Activated CD4-positive, alpha-beta T cell treated with anti-CD3 and anti-CD28 coated beads, Interleukin-2, amount 10 ng/mL, durations not matched to agents 24 days and 14 days (primary cell): ENCODE measurements at places on chromosomes 13 and 19. TPM values are rescaled to one million over a fixed set of nuclear protein-coding genes. Genes with fewer than 3 reads are reported as not detected.

Gene VWA8
- total RNA-seq = 28.4 TPM in 2 replicates

Gene PSG6
- not detected in 2 replicates for total RNA-seq

Gene TINCR
- 0.33 and 0.52 TPM in 2 replicates for total RNA-seq

Gene SHISA7
- not detected in 2 replicates for total RNA-seq

Gene DPF1
- 1.8 and 2.0 TPM in 2 replicates for total RNA-seq

Gene ZNF548
- 10.6 and 12.7 TPM in 2 replicates for total RNA-seq

Gene ZNF382
- total RNA-seq = 9.5 and 13.2 TPM in 2 replicates

Gene SWSAP1
- 2.3 and 2.6 TPM in 2 replicates for total RNA-seq

Gene CARS2
- total RNA-seq = 97.8 and 101 TPM in 2 replicates

Gene TMEM272
- 0.38 and 0.77 TPM in 2 replicates for total RNA-seq

Gene TRPM4
- total RNA-seq = 1.4 and 1.8 TPM in 2 replicates

Gene C2CD4C
- 0.07 and 0.17 TPM in 2 replicates for total RNA-seq

Gene PSPC1
- total RNA-seq = 71.8 and 73.3 TPM in 2 replicates

Gene CBARP
- total RNA-seq = 1.7 and 1.9 TPM in 2 replicates

Gene RNF17
- total RNA-seq = not detected in 2 replicates

Gene SHD
- total RNA-seq = not detected in 2 replicates

Gene TEX29
- 0.50 and 0.51 TPM in 2 replicates for total RNA-seq

Gene LILRB2
- total RNA-seq = not detected in 2 replicates

Gene FRY
- 1.8 and 2.8 TPM in 2 replicates for total RNA-seq

Gene REEP6
- total RNA-seq = 1.1 and 1.7 TPM in 2 replicates

Gene CEACAM21
- 31.1 and 32.8 TPM in 2 replicates for total RNA-seq

Gene CGB3
- not detected in 2 replicates for total RNA-seq

Gene DMWD
- total RNA-seq = 49.6 and 50.7 TPM in 2 replicates

Gene CYP2F1
- not detected in 2 replicates for total RNA-seq

Gene DCAF15
- 61.5 and 63.2 TPM in 2 replicates for total RNA-seq

Gene ENOX1
- total RNA-seq = 0.07 and 0.14 TPM in 2 replicates

Gene THSD8
- total RNA-seq = 26.8 and 32.7 TPM in 2 replicates

Gene HNRNPUL1
- 256 and 258 TPM in 2 replicates for total RNA-seq

Gene LIN37
- total RNA-seq = 7.7 and 11.1 TPM in 2 replicates

Gene KCNC3
- 20.3 TPM in 2 replicates for total RNA-seq

Gene NTF4
- total RNA-seq = not detected in 2 replicates

Gene OLFM4
- total RNA-seq = not detected in 2 replicates

Gene OR7A5
- not detected in 2 replicates for total RNA-seq

Gene HCST
- total RNA-seq = 46.1 and 48.4 TPM in 2 replicates

Gene ZNF154
- total RNA-seq = 3.1 and 3.9 TPM in 2 replicates

Gene TGFBR3L
- total RNA-seq = 5.3 and 8.5 TPM in 2 replicates

Gene CRLF1
- total RNA-seq = not detected in 2 replicates

Gene ZIM2
- not detected in 2 replicates for total RNA-seq

Gene GPR183
- 36.8 and 37.1 TPM in 2 replicates for total RNA-seq
